Daoy (cell line): ENCODE measurements at places on chromosomes 11 and 22. TPM values are rescaled to one million over a fixed set of nuclear protein-coding genes. Genes with fewer than 3 reads are reported as not detected.

- peak; percentile 74 for DNase-seq
These were observed 7.5 kb downstream of the P2RX3 start for GRCh38 chr11:57345555-57346211.

DNA sequence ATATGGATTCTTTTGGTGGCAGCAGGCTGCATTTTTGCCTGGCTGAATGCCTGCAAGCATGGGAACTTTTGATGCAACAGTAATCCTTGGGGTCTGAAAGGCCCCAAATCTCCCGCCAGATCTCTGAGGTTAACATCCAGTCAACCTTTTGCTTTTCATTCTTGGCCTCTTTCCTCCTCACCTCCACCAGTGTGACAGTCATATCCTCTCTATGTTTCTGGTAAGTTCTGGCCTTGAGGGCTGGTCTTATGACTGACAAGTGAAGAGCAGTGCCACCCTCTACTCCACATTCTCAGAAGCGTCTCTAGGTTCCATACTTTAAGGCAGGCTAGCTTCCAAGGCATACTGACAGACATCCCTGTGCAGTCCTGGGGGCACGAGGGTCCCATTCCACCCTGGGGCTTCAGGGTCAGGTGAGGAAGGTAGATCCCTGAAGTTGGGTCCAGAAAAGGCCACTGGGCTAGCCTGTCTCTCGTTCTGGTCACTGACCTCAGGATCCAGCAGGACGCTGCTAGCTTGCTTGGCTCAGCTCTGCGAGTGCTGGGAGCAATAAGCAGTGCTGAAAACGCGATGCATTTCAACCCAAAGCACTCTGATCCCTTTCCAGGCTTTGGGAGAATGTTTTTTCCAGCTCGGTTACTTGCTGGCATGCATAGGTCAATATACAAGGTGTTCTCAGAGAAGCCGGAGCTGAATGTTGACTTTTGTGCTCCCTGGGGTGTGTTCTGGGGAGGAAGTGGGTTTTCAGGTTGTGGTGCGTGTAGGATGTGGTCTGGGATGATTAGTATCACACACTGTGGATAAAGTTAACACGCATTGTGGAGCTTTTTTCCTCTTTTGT is 75.2 kb downstream of the PTPRJ start:
- peak; percentile 86 for DNase-seq

- no peak for DNase-seq
These were observed 73.6 kb upstream of the TP53I11 start for GRCh38 chr11:45024316-45024715.

DNA sequence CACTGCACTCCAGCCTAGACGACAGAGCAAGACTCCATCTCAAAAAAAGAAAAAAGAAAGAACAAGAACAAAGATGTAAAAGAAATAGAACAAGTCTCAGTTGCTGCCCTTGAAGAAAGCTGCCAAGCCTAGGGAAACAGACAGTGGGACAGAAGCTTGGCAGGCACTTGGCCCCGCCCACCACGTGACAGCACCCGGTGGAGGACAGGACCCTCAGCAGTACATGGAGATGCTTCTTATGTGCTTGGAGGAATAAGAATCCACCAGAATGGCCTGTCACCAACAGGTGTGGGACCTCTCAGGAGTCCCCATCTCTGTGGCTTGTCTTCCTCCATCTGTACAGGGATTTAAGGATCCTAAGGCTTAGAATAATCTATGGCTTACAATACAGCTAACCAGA is 7.6 kb upstream of the TMPRSS6 start:
- DNase-seq: no peak

DNA sequence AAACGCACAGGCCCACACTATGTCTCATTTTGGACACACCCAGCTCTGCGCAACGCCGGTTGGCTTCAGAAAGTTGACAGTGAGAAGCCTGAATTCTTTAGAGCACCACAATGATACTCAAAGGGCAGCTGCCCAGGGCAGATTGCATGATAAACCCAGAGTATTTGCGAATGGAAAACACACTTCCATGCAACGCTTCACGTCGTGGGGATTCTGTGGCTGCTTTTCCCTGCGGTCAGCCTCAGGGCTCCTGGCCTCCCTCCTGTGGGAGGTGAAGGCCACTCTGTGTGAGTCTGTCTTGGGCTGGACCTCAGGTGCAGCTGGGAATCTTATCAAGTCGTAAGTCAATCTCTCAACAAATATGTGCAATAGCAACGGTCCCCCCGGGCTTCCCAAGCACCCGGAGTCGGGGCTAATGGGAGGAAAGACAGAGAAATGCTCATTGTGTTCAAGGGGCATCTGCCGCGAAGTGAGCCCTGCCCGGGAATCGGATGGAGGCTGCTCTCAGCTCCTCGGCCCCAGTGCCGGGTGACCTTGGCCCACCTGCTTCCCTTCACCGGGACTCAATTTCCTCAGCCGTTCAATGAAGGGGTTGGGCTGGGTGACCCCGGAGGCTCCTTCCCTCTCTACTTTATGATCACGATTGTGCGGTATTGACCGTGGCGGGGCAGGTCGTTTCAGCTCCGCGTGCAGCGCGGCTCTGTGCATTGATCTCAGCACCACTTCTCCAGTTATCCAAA is 623.6 kb downstream of the BRD1 start:
- DNase-seq: no peak

DNA sequence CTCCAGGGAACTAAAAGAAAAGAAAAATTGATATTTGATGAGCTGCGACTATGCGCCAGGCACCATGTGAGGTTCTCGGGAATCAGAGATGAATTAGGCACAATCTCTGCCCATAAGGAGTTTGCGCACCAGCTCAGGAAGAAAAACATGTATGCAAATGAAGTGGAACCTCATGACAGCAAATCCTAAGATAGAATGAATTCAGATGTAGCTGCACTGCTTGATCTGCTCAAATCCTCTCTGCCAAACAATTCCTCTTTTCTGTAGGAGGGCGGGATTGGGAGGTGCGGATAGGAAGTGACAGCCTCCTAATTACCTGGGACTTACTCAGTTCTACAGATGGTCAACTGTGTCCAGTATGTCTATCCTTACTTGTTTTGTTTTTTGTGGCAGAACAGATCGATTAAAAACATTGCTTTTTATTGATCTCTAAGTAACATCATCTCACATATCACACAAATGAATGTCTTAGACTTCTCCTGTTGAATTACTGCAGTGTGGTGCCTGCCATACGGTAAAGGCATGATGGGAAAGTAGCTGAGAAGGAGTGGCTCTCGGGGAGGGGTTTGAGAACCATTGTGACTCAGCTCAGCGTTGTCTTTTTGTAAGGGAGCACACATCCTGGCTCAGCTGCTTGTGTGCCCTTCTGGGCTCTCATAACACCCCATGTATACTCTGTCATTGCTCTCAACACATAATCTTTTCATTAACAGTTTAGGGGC is 13.9 kb downstream of the CRTAM start:
- peak; percentile 49 for DNase-seq

DNA sequence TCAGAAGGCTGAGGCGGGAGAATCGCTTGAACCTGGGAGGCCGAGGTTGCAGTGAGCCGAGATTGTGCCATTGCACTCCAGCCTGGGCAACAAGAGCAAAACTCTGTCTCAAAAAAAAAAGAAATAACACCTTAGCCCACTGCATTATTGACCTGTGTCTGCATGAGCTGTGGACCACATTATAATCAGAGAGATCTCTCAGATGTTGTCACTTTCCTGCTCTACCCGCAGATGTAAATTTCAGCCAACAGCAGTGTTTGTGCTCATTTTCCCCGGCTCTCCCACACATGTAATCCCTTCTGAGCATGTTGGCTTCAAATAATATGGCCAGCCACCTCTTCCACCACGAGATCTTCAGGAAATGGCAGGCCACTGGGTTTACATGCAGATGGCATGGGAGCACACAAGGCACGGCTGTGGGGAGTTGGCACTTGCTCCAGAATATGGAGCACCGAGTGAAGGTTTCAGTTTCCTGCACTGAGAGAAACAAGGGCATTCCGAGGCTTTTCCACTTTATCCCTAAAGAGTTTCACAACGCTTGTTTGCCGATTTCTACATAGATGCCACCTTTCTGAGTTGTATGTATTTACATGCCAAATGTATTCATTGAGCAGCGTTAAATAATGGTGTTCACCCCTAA is 19.7 kb downstream of the CDPF1 start:
- DNase-seq: no peak

GRCh38 chr22:29947410-29948384 is 64.7 kb downstream of the MTMR3 start:
- no peak for DNase-seq

DNA sequence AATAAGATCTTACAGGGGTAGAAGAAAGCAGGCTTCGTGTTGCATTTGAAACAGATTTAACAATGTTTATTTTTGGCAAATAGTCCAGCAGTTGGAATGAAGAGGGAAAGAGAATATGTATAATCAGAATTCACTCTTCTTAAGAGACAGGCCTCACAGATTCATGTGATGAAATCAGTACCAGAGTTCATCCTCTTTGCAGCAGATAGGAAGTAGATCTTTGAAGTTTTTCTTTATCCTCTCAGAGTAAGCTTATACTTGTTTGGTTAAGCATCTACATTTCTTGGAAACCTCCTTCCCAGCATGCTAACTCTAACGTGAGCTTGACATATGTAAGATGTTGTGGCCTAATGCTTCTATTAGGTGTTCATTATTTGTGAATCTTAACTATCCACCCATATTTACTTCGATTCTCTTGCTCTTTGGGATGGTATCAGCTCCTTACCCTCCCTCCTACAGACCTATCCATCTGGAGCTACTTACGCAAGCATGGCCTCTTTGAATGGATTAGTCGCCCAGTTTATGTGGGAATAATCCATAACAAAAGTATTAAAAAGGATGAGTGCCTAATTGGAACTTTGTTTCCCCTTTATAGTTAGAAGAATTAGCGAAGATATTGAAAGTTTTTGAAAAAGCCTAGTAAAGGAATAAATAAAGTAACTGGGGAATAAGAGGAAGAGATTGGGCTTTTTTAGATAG is 80.1 kb downstream of the PRMT3 start:
- no peak for DNase-seq

DNA sequence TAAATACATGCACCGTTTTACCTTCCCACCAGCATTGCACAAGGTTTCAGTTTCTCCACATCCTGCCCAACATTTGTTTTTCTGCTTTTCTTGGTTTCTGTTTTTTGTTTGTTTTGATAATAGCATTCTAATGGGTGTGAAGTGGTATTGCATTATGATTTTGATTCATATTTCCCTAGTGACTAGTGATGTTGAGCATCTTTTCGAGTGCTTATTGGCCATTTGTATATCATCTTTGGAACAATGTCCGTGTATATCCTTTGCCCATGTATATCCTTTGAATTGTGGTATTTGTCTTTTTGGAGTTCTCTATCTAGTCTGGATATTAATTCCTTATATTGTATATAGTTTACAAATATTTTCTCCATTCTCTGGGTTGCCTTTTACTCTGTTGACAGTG is 2914.8 kb upstream of the OR11H1 start:
- no peak for DNase-seq

DNA sequence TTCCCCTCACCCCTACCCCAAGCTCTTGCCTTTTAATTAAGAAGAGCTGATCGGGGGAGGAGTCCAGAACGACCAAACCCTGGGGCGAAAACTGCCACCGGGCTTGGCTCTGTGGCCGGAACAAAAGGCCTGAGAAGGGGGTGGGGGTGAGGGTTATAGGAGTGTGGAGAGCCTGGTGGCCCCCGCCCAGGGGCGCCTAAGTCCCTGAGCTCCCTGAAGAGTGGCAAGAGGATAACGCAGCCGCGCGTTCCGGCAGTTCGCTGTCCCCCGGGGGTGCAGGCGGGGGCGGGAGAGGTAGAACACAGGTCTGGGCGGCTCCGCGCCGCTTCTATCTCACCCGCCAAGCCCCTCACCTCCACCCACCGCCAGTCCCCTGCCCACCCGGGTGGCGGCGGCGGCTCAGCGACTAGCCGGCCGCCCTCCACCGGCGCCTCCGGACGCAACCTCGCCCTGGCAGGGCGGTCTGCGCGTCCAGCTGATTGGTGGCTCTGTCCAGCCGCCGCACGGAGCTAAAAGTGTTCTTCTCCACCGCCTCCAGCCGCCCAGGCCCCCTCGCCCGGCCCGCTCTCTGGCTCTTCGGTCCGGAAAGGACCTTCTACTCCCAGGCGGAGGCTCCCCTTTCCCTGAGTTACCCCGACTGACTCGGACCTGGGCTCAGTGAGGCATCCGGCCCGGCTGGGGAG is 18.7 kb upstream of the BDNF start:
- peak; percentile 48 for DNase-seq

- peak; percentile 63 for DNase-seq
These were observed 7.4 kb downstream of the USP2 start for GRCh38 chr11:119373921-119374631.

- no peak for DNase-seq
These were observed 131.4 kb downstream of the LUZP2 start for GRCh38 chr11:24628224-24628776.

- DNase-seq: peak; percentile 77
These were observed 6.3 kb downstream of the CEND1 start for GRCh38 chr11:783581-784015.

DNA sequence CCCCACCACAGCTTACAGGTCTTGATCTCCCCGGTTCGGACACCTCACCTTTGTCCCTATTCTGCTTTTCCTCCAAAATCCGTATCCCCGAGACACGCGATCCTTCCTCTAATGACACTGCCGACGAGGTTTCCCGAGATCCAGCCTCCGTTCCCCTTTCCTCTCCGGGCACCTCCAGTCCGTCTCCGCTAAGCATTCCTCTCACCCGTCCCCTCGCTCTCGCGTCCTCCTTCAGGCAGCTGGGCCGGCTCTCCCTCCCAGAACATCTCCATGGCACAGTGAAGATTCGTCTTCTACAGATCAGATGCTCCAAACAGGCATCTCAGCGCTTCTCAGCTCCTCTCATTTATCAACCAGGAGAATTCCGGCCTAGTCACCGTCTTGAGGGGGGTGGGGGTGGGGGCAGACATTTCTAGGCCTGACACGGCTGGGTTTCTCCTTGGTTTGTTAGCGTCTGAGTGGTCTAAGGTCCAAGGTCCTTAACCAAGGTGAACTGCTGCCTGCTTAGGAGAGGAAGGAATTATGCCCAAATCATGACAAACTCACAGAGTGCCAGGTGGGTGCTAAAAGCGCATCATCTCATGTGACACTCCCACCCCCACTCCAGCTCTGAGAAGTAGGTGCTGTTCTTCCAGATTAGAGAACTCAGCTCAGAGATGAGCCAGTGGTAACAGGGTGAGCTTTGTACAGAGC is at the start of gene SPTBN2:
TSS of gene SPTBN2 (minus strand) at position 524 of the 693 bp plus-strand sequence. CDS start 7,976 bp downstream, outside the sequence.
- DNase-seq: no peak

GRCh38 chr11:133947321-133947756 is 9.4 kb downstream of the IGSF9B start:
- peak; percentile 81 for DNase-seq

DNA sequence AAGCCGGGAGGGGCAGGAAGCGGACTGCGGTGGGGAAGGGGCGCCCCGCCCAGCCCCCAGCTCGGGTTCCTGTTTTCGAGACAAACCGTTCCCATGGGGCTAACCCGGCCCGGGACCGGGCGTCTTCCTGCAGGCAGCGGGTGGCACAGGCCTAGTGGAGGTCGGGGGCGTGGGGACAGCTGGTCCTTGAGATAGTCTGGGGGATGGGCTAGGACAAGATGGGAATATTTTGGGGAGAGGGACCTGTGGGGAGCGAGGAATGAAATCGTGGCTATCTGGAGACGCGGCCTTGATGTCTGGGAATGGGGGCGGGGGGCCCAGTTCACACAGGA is 1.2 kb upstream of the RASGRP2 start:
- DNase-seq: no peak

GRCh38 chr11:92141159-92141558 is 83.5 kb upstream of the FAT3 start:
- DNase-seq: no peak

PKDREJ gene
- not detected in 2 replicates for total RNA-seq

ARHGAP8 gene
- 4.6 and 28.2 TPM in 2 replicates for total RNA-seq

CCDC73 gene
- not detected in 2 replicates for total RNA-seq

RAG2 gene
- total RNA-seq: not detected in 2 replicates

OR6A2 gene
- total RNA-seq: 0.06 TPM in 1 of 2 replicates, not detected in the other
